ENCODE measurements at places on chromosomes 1 and 21. TPM values are rescaled to one million over a fixed set of nuclear protein-coding genes. Genes with fewer than 3 reads are reported as not detected.

The MPL gene
- polyA plus RNA-seq = 0.50 TPM

- no peak for DNase-seq
Measured at GRCh38 chr1:51316113-51316845, 14.1 kb downstream of the TTC39A start.

DNA sequence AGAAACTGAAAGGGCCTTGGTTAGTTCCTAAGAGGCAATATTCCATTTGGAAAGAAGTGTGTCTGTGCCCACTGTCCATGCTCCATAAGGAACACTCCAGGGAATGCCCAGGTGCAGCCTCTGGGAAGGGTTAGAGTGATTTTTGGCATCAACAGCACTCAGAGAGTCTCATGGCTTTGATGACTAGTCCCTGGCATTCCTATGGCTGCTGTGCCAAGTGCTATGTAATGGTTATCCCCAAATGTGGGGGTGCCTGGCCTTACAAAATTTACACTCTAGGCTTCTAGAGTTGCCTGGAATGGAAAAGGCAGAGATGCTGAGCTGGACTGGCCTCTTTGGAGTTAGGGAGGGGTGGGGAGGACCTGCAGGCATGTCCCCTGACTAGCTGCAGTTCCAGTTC lies 75.0 kb upstream of the BCAR3 start:
- DNase-seq = no peak

DNA sequence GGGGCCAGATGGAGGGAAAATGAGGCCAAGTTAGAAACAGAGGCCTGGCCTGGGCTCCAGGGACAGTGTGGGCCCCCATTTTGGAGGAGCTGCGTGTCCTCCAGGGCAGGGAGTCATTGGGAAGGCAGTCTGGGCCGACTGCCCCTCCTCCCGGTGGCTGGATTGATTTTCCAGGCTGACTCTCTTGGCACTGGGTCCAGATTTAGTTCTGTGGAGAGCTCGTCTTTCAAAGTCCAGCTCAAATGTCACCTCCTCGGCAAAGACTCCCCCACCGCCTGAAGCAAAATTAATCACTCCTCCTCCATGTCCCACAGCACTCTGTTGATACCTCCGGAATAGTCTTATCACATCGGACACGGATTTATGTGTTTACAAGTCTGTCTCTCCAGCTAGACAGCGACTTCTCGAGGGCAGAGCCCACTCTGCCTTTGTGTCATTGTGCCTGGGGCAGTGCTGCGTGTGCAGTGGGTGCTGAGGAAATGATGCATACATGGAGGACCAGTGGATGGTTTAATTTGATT lies 175.1 kb downstream of the CAMTA1 start:
- DNase-seq = no peak

DNA sequence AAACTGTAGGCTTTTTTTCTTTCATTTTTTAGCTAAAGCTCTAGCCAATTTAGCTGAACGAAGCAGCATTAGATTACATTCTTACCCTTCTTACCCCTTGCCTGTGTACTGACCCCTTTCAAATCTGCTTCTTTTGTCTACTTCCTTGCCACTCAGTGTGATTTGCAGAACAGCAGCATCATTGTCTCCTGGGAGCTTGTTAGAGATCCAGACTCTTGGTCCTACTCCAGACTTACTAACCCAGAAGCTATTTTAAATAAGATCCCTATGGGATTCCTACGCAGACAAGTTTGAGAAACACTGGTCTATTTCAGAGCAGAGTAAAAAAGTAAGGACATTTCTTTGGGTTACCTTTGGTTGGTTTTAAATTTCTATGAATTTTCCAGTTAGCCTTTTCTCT lies 13.8 kb downstream of the LRRC39 start:
- DNase-seq = no peak

DNA sequence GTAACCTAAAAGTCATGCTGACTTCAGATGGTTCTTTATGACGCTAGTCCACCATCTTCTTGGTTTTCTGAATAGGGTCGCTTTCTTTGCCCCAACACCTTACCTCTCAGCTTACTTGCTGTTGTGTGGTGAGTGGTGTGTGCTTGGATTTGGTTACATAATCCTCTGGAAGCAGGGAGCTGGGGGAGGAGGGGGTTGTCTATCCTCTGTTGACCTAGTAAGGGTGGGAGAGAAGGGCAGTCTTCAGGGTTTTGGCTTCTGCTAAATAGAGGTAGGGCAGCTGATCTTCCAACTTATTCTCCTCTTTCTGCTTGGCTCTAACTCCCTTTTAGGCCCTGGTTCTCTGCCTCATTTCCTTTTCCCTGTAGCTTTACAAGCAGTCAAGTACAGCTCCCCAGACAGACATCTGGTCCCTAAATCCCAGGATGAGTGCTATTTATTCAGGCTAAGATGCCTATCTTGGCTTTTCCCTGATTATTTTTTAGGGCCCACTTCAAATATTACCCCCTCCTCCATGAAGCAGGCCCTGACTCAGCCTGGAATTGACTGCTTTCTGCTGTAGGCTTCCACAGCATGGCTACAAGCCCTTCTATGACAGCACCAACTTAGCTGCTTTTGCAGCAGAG lies 6.4 kb upstream of the REN start:
- DNase-seq = no peak

DNA sequence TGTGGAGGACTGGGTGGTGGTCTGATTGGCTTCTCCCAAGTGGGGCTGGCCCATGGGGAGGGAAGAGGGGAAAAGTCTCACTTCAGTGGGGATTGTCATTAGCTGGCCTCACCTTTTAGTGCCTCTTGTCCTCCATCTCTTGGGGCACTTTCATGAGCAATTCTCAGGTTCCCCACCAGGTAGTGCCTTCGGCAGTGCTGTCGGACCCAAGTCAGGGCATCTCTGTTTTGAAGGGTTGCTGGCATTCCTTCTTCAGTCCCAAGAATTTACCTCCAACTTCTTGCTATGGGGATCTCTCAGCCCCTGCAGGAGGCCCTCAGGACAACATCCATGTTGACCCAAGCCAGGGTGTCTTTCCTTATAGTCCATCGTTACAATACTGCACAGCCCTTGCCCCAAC lies 54.7 kb upstream of the F3 start:
- DNase-seq = no peak

GRCh38 chr1:153251562-153251961 lies 7.9 kb upstream of the LORICRIN start:
- DNase-seq = no peak

GRCh38 chr21:17195976-17196375 lies 316.9 kb upstream of the CXADR start:
- DNase-seq = no peak

GRCh38 chr1:70809069-70809468 lies 238.5 kb downstream of the PTGER3 start:
- DNase-seq = no peak

DNA sequence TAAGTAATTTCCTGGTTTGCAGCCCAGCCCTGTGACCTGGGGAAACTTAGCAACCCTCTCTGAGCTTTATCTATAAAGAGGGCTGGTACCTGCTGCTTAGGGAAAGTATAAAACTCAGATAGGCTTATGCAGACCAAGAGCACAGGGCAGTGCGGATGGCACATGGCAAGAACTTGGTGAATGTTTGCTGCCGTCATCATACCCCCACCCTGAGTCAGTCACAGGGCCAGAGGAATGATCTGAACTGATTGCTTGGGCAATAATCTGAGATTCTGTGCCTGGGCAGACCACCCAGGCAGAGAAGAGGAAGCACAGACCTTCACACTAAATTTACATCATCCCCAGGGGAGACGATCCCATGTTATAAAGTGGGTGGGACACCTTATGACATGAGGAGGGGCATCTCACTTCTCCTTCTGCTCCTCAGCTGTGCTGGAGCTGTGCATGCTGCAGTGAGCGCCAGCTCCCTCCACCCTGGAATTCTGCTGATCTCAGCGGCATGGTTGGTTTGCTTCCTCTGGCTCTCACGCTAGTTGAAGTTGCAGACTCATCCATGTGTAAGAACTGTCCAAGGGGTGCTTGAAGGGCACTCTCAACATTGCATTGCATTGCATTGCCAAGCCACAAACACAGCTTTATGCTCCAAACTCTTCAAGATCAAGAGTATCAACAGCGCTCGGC lies 197.1 kb downstream of the AJAP1 start:
- no peak for DNase-seq

The MTMR11 gene
- polyA plus RNA-seq = 26.5 TPM

- no peak for DNase-seq
Measured at GRCh38 chr1:193489191-193489590, 302.8 kb upstream of the B3GALT2 start.

The OR6Y1 gene
- polyA plus RNA-seq = not detected

GRCh38 chr1:154290921-154291320 lies 18.5 kb downstream of the HAX1 start:
- no peak for DNase-seq

The PODN gene
- 1.4 TPM for polyA plus RNA-seq

The IFI44L gene
- polyA plus RNA-seq = 8.3 TPM

GRCh38 chr1:213982672-213983492 lies 4.9 kb upstream of the PROX1 start:
- DNase-seq = no peak

DNA sequence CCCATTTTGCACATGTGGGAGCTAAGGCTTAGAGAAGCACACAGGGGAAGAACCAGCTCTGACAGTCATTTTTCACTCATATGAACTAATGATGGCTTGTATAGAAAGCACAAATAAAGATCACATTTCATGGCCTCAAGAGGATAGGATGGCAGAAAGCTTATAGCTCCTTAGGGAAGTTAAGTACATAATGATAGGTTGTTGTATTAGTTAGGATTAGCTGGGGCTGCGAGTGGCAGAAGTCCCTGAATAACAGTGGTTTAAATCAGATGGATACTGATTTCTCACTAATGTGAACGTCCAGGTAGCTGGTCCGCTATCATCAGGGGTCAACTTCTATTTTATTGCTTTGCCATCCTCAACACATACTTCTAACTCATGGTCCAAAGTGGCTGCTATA lies 284.0 kb downstream of the RPS6KC1 start:
- no peak for DNase-seq
